ENCODE measurements at places on chromosomes 4 and X.

- no peak for DNase-seq
Measured at GRCh38 chr4:7647186-7647585, 212.5 kb upstream of the PSAPL1 start.

DNA sequence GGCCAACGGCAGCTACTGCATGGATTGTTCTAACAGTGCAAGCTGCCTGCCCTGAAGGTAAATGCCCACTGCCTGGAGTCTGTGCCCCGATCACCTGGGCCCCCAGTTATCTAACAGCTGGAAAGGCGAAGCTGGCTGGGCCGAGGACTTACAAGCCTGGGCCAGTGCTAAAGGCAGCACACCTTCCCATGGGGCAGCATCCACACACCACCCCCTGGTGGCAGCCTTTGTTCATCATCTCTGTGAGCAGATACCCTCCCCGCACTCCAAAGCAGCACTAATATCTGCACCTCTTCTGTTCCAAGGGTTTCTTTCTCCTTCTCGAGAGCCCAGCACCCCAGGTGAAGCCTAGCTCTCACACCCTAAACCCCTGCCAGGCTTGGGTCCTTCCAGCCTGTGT, 7.6 kb downstream of the SLC2A9 start:
- DNase-seq: no peak

DNA sequence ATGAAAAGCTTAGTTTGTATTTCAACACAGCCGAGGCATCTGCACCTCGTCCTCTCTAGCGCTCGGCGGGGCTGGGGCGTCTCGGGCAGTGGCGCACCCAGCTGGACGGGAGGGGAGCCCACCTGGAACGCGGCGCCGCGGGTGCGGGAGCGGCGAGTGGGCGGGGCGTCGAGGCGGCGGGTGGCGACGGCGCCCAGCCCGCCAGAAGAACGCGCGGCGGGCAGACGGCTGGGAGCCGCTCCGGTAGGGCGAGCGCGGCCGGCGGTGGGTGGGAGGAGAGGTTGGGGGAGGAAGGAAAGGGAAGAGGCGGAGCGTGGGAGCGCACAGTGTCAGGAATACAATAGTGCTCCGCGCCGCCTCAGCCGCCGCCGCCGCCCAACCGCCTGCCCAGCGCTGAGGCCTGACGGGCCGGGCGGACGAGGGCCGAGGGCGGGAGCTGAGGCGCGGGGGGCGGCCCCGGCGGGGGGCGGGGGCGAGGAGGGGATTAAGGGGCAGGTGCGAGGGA, at the start of gene JADE3:
JADE3 (plus strand) TSS at position 324 of the 505 bp plus-strand sequence. CDS start 72,474 bp downstream, outside the sequence.
- DNase-seq: no peak

DNA sequence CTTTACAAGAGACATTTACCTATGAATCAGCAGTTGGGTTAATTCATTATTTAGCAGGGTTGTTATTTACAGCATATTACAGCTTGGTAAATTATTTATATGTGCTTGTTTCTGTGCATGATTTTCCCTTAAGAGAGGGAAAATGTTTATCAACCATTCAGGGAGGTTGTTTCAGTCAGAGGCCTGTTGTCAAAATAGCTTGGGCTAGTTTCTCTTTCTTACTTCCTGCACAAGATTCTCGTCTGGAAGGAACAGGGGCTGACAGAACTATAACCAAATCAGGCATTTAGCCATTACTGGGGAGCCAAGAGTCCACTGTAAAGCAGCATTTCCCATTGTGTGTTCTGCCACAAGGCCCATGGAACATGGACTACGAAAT, 135.8 kb downstream of the HS6ST2 start:
- no peak for DNase-seq

DNA sequence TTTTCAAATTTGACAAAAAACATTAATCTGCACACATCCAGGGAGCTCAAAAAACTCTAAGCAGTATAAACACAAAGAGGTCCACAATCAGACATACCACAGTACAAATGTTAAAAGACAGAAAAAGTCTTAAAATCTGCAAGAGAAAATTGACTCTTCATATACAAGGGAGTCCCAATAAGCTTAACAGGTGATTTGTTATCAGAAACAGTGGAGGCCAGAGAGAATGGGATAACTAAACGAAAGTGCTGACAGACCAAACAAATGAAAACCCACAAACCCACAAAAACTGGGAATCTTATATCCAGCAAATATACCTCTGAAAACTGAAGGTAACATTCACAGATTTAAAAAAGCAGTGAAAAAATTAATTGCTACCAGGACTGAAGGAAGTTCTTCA, 182.0 kb upstream of the PAQR3 start:
- no peak for DNase-seq

- peak; percentile 42 for DNase-seq
Measured at GRCh38 chrX:16695079-16695676, 17.3 kb downstream of the CTPS2 start.

- no peak for DNase-seq
Measured at GRCh38 chrX:122464341-122464740, 719.7 kb upstream of the GRIA3 start.

- no peak for DNase-seq
Measured at GRCh38 chrX:110070970-110071369, 68.1 kb downstream of the TMEM164 start.

DNA sequence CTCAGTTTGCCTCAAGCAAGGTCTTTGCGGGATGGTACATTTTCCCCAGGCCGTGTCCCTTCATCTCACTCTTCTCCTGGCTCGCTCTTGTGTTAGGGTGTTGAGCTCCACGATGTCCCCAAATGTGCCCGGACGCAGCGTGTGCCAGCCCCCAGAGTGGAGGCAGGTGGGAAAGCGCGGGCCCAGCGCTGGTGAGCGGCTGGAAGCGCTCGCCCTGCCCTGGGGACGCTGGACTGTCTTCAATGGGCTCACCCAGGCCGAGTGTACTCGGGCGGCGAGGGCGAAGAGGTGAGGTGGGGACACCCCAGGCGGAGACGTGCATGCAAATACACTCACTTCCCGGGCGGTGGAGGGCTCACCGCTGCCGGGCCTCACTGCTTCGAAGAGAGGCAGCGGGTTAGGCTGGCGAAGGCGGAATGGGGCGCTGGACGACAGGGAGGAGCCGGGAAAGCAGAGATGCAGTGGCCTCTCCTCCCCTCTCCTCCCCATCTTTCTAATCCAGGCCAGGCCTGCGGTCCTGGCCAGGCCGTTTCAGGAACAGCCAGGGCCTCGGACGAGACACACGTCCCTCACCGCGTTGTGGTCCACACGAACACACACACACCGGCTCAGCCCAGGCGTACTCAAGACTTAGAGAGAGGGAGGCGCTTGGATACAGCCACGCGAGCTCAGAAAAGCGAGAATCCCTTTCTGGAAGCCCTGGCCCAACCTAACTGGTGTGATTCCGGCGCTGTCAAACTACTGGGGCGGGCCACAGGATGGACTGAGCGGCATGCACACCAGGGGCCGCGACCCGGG, 2.2 kb downstream of the NKX6-1 start:
- no peak for DNase-seq

GRCh38 chr4:150079081-150079581, 886 bp downstream of the DCLK2 start:
- DNase-seq: no peak

GRCh38 chrX:120759685-120760084, 116.0 kb downstream of the CT47B1 start:
- DNase-seq: no peak

DNA sequence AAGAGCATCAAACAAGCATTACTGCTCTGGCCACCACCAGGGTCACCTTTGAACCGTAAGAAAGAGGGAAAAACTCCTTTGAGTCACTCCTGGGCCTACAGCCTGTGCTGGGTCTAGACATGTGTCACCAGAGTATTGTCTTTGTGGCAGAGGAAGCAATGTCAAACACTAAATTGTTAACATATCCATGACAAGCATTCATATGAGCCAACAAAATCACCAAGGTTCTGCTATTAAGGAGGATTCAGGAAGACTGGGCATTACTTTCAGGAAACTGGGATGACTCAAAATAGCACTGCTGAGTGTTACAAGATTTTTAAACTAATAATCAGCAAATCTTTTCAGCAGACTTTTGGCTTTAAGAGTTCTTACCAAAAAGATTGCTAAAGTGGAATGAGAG, 28.1 kb downstream of the LGI2 start:
- DNase-seq: no peak

DNA sequence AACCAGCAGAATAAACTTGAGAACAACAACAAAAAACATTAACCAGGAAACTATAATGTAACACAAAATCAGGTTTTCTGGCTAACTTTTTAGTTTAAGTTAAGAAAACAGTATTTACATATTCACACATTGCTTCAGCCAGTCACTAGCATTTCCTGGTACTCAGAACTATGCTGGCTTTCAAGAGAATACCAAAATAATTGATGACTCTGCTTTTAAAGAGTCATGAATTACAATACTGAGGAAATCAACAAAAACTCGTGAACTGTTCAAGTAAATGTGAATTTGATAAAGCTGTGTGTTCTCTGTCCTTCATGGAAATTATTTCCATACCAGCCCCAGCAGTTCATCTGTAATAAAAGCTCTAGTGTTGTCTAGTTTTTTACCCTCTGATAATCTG, 27.4 kb downstream of the PRSS12 start:
- no peak for DNase-seq

GRCh38 chrX:155216179-155216939, at the start of gene VBP1:
TSS of gene VBP1 (plus strand) at chrX:155216460. CDS start at chrX:155216483, 23 bp downstream.
- peak; percentile 62 for DNase-seq
